Mesenteric fat pad (tissue), 1 donor: ENCODE measurements at places on chromosomes 3 and 15. TPM values are rescaled to one million over a fixed set of nuclear protein-coding genes. Genes with fewer than 3 reads are reported as not detected.

GOLGA6D gene
- not detected for total RNA-seq

GRCh38 chr3:101216710-101217465 lies 103.5 kb downstream of the IMPG2 start:
- DNase-seq, result no peak

AZI2 gene
- 109 TPM for total RNA-seq

GRCh38 chr3:124601190-124601589 lies 129.1 kb upstream of the UMPS start:
- no peak for DNase-seq

GRCh38 chr15:50909010-50909317 lies 481 bp downstream of the AP4E1 start:
- no peak for DNase-seq

GRCh38 chr15:26166429-26166828 lies 303.3 kb upstream of the ATP10A start:
- no peak for DNase-seq

IRAK2 gene
- total RNA-seq, result 4.7 TPM

DNA sequence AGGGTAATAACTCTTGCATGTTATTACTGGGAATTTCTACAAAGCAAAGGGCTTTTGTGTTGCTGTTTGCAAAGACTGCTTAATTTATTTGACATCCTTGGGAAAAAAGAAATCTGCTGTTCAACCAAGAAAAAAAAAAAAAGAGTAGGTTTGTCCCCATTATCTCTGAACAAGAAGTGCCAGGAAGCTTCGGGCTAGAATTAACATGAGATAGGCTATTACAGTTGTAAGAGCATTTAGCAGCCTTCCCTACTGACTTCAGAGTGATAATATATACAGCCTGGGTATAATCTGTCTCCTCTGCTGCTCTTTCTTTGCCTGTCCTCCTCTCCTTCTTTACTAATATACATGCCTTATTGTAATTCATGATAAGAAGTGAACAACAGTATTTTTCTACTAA lies 23.3 kb upstream of the CHMP2B start:
- no peak for DNase-seq

- no peak for DNase-seq
These were observed 33.1 kb downstream of the BHLHE40 start for GRCh38 chr3:5012367-5012766.

DLEC1 gene
- total RNA-seq, result 1.9 TPM

DNA sequence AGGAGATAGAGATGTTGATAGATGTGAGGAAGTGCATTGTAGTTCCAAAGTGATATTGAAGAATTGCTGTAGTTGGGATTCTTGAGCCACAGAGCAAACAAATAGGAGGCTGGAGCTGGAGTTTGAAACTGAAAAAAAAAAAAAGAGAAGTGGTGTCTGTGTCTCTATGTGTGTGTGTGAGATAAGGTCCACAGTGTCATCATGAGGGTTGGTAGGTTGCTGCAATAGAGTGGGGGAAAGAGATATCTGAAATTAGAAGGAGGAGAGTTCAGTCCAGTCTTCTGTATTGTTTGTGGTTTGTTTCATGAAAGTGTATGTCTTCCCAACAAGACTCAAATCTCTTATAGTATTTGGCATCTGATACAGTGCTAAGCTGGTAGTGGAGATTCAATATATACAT lies 37.3 kb upstream of the CACNA1D start:
- DNase-seq, result no peak

EBLN2 gene
- total RNA-seq, result 5.0 TPM

ZIC1 gene
- total RNA-seq, result not detected

SLC26A6 gene
- total RNA-seq, result 11.5 TPM

DNA sequence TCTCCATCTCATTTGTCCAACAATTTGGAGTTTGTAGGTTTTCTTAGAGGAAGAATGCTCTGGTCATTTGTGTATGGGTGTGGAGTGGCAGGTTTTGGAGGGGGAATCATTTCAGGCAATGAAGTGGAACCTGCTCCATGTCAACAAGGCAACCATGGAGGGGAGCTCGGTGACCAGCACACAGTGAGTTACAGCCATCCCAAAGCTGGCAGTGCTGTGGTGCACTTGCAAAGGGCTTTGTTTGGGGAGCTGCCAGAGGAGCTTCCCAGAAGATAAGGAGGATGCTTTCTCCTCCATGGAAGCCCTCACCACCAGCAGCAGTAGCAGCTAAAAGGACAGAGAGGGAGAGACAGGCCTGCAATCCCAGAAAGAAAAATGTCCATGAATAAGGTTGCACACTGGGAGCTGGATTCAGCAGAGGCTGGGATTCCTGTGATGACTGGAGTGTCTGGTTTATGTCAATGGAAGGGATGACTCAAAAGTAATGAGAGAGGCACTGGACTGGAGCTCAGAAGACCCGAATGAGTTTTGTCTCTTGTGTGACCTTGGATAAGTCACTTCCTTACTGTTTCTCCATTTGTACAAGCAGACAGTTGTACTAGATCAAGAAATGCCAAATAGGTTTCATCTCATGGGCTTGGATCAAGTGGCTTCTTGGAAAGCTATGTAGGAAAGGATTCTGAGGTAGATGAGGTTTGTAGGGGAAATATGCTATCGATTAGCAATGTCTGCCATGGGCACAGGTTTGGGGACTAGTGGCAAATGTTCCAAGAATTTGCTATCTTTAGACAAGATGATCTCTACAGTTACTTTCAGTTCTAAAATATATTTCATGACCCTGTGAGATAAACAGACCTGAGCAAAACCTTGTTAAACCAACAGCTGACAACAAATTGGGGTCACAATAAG lies 27.2 kb upstream of the UBE2Q2 start:
- no peak for DNase-seq

DNA sequence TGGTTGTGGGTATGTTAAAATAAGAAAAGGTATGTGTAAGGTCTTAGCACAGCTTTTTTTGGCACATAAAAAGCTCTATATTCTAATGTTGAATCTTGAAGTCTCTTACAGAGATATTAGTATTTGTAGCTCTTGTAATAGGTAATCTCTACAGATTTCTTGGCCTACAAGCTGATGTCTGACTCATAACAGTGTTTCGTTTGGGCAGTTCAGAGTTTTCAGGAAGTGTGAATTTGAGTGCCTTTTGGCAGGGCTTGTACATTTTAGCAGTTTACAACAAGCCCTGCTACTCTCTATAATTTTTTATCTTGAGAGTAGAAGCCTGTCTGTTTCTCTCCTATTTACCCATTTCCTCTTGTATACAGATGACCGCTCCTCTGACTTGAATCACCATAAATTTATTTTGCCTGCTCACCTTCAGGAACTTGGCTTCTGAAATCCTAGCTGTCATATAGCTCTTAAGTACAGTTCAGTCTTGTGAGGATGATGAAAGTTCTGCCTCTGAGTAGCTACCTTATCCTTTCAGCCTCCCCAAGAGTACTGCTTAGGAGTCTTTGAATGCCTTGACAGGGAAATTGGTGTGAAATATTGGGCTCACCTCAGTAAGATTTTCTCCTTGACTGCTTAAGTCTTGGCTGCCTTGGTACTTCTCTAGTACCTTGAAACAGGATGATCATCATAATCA lies 419.9 kb upstream of the RARB start:
- DNase-seq, result no peak

DZIP1L gene
- total RNA-seq, result 13.7 TPM

DNA sequence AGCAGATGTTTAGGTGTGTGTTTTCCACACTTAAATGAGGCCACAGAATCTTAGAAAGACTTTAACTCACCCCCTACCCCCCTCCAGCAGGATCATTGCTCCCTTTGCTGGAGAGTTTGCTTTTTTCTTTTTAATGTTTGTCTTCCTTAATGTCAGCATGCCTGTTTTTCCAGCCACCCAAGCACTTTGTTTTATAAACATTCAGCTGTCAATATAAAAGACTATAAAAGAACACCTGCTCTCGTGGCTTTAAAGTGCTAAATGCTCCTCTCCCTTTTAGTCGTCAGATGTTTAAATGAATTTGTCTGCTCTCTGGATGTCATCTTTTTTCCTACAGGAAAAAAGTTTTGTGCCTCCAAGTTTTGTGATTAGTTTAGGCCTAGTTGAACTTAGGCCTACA lies 61.7 kb downstream of the SIDT1 start:
- no peak for DNase-seq

- DNase-seq, result no peak
These were observed 3.2 kb upstream of the EIF1B start for GRCh38 chr3:40306336-40306735.

DNA sequence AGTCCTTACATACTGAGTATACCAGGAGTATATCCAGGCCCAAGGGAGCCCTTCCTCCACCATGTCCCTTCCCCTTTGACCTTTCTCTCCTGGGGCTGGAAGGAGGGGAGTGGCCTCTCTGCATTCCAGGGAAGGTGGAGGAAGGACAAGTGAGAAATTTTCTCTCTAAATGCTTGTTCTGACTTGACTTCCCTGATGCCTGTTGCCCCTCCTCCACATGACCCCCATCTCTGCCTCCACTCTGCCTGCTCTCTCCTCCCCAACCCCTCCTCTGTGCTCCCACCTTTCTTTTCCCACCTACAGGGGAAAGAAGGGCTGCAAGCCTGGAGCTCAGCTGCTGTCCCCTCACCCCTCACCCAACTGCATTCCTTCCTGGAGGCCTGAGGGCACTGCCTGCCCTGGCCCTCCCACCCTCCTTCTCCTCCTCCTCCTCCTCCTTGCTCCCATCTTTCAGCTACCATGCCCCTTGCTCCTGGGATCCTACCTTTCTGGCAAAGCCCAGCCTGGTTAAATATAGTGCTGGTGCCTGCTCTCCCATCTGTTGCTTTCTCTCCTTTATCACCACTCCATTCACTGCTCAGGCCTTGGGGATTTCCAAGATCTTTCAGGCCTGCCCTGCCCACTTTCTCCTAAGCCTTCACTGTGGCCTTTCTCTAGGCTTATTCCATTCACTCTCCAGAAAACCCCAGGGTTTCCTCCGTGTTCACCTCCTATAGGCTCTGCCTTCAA lies 8.5 kb upstream of the DAG1 start:
- DNase-seq, result no peak

NIT2 gene
- total RNA-seq, result 56.7 TPM

DNA sequence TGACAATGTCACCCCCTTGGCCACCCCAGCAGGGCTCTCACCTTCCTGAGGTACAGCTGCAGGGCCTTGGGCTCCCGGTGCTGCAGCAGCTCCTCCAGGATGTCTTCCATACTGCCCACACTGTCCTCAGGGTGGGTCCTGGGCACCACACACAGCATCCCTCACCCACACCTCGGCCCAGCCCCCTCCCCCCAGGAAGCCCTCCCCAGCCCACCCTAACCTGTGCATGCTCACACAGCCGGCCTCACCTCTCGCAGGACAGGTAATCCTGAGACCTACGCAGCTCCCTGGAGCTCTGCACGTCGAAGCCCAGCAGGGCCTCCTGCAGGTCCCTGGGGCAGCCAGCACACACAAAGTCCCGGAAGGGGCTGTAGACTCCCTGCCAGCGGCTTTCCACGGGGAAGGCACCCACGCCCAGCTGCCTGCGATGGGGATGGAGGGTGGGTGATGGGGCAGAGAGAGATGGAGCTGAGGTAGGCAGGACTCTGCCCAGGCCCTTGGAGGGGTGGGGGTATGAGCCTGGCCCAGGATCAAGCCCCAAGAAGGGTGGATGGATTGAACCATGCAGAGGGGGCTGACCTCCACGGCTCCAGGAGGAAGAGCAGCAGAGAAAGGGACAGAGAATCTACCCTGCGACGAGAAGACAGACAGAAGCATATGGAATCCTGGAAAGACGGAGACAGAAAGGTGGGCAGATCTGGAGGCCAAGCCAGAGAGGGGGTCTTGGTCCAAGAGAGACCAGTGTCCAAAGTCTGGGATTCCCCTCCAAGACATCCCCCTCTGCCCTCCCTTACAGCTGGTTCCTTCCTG lies 16.7 kb downstream of the ALS2CL start:
- DNase-seq, result no peak

- no peak for DNase-seq
These were observed 36.0 kb downstream of the MCF2L2 start for GRCh38 chr3:183392186-183393034.

CDC25A gene
- total RNA-seq, result 0.87 TPM

DNA sequence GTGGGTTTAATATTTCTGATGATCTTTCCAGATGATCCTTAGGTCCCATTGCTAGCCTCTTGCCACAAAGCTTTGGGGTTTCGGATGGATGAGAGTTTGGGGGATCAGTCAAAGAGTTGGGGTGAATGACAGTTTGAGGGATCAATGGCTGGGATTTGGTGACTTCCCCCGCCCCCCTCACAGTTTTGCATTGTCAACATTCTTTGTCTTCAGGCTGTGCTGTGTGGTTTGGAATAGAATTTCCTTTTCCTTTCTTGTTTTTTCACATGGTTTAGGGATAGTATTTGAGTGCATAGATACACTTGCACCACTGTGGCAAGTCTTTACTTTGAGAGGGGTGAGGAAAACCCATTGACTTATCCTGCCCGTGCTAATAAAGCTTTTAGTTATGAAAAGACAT lies 14.3 kb downstream of the MEF2A start:
- DNase-seq, result no peak

GRCh38 chr3:140830391-140830790 lies 111.2 kb upstream of the SLC25A36 start:
- DNase-seq, result no peak

GOLGA6L7 gene
- not detected for total RNA-seq

DNA sequence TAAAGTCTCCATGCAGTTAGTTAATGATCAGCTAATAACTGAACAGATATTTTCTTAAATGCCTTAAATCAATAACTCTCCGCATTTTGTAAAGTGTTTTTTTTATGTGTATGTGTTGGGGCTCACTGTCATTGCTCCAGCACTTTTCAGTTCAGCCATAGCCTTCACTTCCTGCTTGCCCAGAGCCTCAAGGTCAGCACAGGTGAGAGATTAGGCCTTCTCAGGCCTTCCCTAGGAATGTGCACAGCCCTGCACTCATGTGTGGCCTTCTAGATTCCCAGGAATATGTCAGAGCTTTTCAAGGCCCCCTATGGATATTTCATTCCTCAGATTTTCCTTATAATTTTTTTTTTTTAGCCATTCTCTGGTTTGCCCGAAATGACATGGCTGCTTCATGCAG lies 77.6 kb upstream of the MANF start:
- no peak for DNase-seq

DNA sequence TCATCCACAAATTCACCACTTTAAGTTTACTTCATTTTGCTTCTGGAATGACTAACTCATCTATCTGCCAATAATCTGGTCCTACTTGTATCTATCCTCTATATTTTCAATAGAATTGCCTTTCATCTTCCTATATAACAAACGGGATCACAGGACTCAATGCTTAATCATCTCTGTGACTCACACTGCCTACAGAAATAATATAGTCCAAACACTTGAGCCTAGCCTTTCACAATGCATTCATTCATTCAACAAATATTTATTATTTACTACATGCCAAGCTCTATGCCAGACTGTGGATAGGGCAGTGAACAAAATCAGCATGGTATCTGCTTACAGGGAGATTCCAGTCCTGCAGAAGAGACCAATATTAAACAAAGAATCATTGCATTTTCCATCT lies 16.6 kb upstream of the AGTR1 start:
- no peak for DNase-seq

ZNF445 gene
- 13.4 TPM for total RNA-seq

CHST13 gene
- total RNA-seq, result 2.3 TPM

- DNase-seq, result no peak
These were observed 102.1 kb upstream of the FHIT start for GRCh38 chr3:61353382-61353781.

- no peak for DNase-seq
These were observed 145.1 kb downstream of the NFKBIZ start for GRCh38 chr3:101994386-101994785.

SLC6A1 gene
- total RNA-seq, result 0.39 TPM
